Iris pigment epithelial cell (primary cell): ENCODE measurements at places on chromosomes 3 and 15.

DNA sequence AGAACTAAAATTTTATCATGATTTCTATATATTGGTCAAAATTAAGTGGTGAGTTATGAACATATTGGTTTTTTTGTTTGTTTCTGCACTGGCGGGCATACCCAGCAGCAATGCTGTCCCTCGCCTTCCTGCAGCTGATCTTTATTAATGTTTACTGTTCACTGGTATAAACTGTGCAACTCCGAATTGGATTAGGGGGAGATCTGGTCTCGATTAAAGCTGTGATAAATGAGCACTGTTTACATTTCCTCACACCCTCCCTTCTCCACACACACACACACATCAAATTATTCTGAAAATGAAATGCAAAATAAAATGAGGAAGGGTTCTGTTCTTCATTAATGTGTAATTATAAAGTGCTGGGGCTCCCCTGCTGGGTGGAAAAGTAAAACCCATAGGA lies 48.5 kb upstream of the DAZL start:
- DNase-seq = no peak

GRCh38 chr15:72086920-72087648 lies 30.9 kb downstream of the MYO9A start:
- DNase-seq = no peak

- no peak for DNase-seq
These were observed 68.0 kb downstream of the PDZRN3 start for GRCh38 chr3:73556520-73557372.

DNA sequence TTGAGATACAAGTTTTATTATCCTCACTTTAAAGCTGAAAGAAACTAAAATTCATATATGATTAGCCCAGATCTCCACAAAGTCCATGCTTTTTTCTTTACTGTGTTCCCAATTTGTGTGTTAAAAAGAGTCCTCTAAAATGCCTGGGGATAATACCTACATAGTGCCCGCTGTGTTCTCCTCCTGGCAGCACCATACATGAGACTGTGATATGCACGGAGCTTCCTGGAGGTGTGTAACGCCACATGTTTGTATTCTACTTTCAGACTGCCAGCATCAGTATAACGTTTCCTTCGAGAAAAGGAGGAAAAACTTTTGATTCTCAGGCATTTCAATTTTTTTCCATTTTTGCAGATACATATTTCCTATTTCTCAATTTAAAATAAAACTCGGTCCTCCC lies 273.3 kb upstream of the TGFBR2 start:
- no peak for DNase-seq

DNA sequence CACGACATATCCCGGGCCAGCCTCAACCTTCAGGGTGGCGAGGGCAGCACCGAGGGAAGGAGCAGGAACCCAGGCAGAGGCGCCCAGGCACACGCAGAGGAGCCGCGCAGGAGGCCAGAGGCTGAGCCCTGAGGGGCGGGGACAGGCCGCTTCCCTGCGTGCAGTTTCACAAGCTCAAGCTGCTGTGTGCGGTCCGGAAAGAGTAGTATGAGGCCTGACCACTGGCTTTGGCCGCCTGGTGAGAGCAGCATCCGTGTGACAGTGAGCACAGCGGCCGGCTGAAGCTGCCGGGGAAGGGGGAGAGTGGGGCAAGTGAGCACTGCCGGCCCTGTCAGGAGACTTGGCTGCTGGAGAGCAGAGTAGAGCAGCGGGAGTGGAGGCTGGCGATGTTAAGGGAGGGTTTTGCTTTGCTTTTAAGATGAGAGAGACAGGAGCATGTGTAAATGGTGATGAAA lies 8.7 kb downstream of the ZDHHC19 start:
- DNase-seq = peak; percentile 60

DNA sequence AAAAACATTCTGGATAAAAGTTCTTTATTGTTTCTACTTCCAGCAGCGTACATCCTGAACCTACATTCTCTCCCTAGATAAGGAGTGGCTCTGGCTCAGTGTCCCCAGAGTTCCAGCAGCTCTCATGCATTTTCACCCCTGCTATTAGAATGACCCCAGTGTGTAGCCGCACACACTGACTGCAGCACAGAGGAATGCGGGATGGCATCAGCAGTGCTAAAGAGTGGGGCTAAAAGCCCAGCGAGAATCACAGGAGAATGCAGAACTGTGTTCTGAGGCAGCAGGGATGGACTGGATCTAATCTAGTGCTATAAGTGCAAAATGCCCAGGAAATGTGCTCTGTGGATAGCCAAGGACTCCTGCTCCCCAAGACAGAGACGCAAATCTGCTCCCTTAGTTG lies 66.4 kb upstream of the TJP1 start:
- peak; percentile 87 for DNase-seq

GRCh38 chr3:138441256-138441655 lies 6.8 kb downstream of the ESYT3 start:
- DNase-seq = no peak

DNA sequence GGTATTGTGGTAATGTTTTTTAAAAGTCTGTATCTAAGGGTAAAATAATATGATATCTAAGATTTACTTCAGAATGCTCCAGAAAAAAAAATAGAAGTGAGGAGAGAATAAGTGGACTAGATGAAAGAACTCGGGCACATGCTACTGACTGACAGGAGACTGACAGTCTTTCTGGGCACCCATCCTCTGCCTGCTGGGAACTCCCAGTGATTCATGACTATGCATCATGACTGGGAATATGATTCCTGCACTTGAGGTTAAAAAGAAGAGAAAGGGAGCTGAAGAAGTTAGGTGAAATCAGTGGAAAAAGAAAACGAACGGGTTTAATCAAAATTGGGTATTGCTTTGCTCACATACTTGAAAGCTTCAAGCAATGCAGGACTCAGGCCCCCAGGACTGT lies 35.7 kb upstream of the SPSB4 start:
- no peak for DNase-seq

DNA sequence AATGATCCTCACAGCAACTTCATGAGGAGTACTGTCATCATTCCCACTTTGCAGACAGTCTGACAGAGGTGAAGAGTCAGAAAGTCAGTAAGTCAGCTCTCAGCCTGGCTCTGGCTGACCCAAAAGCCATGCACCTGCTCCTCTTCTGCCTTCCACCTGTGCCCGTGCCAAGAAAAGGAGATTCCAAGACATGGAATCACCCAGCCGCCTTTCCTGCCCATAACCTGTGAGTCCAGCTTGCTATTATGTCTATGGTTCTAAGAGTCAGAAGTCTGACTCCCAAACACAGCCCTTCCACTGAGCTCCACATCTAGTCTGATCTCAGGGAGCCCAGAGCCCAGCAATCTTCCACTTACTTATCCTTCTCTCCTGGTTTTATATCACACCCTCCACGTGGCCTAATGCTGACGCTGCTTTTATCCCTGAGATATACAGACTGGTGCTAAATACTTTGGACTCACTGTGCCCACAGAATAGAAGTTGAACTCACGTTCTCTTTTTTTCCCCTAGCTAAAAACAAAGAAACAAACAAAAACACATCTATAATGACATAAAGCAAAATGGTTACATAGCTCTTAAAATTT lies 66.0 kb downstream of the PLD1 start:
- no peak for DNase-seq

- no peak for DNase-seq
These were observed 27.1 kb downstream of the HEG1 start for GRCh38 chr3:125028657-125029056.

DNA sequence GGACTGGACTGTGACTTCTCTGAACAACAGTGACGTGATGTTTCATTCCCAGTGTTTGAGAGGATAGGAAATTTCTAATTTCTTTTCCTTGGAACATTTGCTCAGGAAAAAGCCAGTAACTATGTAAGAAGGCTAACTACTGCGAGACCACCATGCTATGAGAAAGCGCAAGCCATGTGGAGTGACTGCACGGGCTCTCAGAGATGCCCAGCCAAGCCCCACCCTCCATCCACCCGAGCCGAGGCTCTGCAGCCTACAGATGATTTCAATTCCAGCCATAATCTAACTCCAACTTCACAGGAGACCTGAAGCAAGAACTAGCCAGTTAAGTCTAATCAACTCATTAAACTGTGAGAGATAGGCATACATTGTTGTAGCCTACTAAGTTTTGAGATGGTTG lies 124.3 kb downstream of the GREM1 start:
- no peak for DNase-seq

DNA sequence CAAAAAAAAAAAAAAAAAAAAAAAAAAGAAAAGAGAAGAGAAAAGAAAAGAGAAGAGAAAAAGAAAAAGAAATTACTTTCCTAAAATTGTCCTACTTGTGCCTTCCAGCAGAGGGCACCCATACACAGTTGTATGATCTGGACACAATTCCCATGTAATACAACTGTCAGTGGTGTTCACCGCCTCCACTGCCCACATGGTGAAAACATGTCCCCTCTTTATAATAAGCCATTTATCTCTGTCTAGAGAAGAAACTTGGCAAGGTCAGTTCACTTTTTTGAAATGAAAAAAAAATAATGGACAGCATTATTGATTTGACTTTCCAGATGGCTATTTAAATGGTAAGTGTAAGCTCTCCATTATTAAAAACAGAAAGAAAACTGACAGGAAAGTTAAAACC lies 459.4 kb downstream of the GBE1 start:
- peak; percentile 69 for DNase-seq

- no peak for DNase-seq
These were observed 4.7 kb downstream of the CEP152 start for GRCh38 chr15:48806151-48806550.

GRCh38 chr3:55895897-55896566 lies 408.9 kb upstream of the WNT5A start:
- no peak for DNase-seq

GRCh38 chr3:49554633-49555265 lies 472 bp downstream of the BSN start:
- peak; percentile 9 for DNase-seq

- DNase-seq = peak; percentile 69
These were observed 83.4 kb downstream of the MESD start for GRCh38 chr15:80906159-80906766.

- DNase-seq = peak; percentile 45
These were observed 20.9 kb downstream of the CD276 start for GRCh38 chr15:73704869-73705645.

DNA sequence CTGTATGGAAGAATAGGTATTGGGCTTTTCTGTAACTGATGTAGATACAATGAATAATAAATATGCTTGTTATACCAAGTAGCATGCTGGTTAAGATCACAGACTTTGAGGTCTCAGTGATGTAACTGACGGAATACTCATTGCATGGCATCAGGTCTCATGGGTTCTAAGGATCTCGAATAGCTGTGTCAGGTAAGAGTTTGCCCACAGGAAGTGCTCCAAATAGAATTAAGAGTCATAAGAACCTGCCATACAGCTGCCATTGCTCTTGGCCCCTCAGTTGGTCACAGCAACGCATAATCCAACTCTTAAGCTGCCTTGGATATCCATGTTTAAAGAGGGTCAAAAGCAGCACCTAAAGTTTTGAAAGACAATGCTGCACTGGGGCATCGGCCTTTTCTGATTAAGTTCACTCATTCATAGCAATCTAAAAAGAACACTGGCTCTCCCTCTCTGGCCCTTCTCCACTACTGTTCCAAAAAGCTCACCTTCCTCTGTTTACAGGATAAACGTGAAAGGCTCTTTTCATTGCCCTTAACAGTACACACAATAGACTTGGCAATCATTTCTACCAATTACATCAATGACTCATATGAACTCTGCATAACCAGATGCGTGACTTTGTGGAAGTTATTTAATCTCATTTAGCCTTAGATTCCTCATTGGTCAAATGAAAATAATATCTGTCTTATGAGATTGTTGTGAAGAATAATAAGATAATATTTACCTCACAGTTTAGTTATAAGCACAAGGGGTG lies 74.6 kb downstream of the ZBTB20 start:
- DNase-seq = peak; percentile 59

- peak; percentile 5 for DNase-seq
These were observed 61.0 kb downstream of the GPR160 start for GRCh38 chr3:170098753-170099152.

- DNase-seq = no peak
These were observed 32.9 kb downstream of the NXPE3 start for GRCh38 chr3:101811875-101812274.

- DNase-seq = no peak
These were observed 226.8 kb upstream of the ST8SIA2 start for GRCh38 chr15:92166751-92167405.

DNA sequence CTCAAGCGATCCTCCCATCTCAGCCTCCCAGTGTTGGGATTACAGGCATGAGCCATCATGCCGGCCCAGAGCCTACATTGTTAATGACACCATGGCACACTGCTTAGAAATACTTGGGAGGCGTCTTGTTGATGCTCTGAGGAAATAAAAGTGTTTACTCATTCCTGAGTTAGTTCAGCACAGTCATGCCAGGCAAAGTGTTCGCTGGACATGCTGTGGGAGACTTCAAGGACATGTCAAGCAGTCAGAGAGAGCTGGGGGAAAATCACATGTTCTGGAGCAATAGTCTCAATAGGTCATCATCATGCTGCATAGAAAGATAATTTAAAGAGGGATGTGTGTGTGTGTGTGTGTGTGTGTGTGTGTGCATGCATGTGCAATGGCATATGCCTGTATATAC lies 37.5 kb downstream of the TTC23 start:
- peak; percentile 69 for DNase-seq

DNA sequence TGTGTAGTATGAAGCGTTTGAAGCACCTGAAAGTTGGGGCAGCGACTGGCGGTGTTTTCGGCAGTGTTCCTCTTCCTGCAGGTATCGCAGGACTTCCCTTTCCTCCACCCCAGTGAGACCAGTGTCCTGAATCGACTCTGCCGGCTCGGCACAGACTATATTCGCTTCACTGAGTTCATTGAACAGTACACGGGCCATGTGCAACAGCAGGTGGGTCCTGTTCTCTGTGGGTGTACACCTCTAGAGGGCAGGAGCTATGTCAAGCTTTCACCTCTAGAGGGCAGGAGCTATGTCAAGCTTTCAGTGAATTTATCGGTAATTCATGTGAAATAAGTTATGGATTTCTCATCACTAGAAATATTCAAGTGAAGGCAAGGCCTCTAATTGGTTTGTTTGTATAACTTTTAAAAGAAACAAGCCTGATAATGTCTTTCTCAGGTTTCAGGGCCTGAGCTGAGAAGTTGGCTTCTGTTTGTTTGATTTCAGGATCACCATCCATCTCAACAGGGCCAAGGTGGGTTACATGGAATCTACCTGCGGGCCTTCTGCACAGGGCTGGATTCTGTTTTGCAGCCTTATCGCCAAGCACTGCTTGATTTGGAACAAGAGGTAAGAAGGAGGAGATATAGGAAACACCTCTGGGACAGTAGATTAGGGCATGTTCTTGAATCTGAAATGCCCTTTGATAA lies 5.3 kb downstream of the TUBGCP4 start:
- DNase-seq = peak; percentile 44

DNA sequence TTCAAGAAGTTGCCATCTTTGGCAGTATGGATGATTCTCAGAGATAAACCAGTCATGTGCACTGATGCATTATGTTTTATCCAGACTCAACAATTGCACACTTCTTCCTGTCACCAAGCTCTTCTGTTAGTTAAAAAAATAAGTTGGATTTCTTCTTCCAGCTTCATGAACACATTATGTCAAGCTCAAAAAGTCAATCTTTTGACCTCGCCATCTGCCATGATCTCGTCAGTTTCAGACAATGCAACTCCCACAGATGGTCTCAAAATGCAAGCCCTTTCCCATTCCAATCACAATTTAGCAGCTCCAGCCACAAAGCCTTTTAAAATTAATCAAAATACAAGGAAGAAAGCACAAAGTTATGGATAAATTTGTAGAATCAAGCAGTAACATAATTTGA lies 42.8 kb downstream of the TFDP2 start:
- no peak for DNase-seq

- DNase-seq = no peak
These were observed 144.2 kb downstream of the ANO10 start for GRCh38 chr3:43477600-43477999.
